ENCODE measurements at places on chromosomes 6 and 20.

DNA sequence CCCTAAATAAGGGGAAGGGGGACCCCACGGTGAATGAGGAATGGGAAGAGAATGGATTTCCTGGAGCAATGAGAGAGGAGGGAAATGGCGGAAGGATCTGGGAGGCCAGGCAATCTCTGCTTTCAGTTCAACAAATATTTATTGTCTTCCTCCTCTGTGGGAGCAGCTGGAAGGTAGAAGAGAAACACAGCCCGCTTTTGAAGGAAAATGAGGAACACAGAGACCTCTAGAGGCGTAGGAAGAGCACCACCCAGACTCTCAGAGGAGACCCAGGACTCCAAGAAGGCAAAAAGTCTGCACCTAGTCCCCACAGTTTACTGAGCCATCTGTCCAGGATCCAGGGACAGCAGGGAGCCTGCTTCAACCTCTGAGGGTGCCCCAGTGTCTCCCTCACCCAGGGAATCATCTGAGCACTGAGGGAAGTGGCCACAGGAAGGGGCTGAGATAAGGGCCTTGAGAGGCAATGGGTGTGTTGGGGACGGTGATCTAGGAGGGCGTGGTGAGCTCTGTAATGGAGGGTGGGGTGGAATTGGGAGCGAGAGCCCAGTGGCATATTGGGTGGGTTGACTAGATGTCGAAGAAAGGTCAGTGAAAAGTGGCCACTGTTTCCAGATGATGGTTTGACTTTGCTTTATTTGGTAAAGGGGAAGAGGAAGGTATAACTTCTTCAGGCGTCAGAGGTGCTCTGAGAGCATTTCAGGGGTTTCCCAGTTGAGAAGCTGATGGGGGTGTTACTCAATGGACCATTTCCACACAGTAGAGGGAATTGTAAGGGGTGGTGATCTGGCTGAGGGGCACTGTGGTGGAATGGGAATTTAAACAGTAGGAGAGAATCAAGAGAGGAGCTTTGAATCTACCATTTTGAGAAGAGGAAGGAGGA is 610 bp downstream of the PSORS1C1 start:
- DNase-seq = no peak

DNA sequence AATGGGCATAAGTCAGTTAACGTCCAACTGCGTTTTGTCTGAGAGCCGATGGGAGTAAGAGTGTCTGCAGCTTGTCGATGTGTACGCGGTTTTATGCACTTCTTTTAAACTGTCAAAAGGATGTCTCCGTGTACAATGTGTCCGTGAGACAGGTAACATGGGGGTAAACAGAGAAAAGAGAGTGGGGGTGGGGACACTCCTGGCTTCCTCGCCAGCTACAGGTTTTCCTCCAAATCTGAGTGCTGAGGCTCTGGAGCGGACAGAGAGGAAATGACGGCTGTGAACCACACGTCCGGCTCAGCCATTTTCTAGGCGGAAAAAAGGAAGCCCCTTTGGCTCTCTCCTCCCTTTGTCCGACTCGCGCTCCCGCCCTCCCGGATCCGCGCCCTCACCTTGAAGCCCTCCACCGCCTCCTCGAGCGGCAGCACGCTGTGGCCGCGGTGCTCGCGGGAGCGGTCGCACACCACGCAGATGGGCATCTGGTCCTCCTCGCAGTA is 916 bp downstream of the TRIM27 start:
- DNase-seq = peak; percentile 24

- DNase-seq = no peak
Measured at GRCh38 chr6:24397631-24398030, 5.1 kb upstream of the MRS2 start.

DNA sequence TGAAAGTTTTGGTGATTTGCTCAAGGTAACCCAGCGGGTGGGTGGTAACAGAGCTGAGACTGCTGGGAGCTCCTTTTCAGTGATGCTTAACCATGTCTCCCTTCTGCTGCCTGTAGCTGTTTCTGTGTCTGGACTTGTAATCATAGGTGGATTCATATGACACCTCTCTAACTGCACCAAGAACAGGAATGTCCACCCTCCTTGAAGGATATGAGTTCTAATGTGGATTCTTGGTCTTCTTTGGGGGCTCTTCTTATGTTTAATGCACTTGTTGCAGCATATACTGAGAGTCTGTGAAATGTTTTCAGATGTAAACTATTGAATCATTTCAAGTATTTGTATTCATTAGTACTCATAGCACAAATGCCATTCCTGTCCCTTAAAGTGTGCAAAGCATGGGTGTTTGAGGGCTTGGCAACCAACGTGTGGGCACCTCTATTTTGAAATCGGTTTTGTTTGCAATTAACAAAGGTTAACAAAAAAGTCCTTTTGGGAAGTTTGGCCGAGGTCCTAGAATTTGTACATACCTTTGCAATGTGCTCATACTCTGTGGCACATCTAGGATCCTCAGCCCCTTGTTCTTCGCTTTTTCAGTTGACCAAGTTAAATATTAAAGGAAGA is 138.0 kb downstream of the SOX4 start:
- DNase-seq = no peak

DNA sequence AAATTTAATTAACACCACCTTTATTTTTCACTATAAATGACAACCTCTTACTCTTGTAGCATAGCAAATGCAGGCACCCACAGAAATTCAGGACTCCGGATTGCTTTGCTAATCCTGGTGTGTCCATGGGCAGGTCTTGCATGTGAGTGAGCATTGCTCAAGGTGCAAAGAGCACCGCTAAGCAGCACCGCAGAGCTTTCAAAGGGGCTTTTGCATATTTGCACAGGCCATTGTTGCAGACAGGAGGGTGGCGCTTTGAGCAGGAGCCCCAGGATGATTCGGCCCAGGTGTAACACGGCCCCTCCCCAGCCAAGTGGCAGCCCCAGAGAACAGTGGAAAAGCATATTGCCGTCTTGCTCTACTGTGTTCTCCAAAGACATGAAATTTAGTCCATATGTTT is 293.2 kb downstream of the NRN1 start:
- no peak for DNase-seq

- peak; percentile 4 for DNase-seq
Measured at GRCh38 chr6:33981861-33982260, 164.0 kb downstream of the GRM4 start.
